Fibroblast of the aortic adventitia (primary cell): ENCODE measurements at places on chromosomes 6 and 20. TPM values are rescaled to one million over a fixed set of nuclear protein-coding genes. Genes with fewer than 3 reads are reported as not detected.

GRCh38 chr6:70673601-70674000 lies 5.9 kb downstream of the SMAP1 start:
- peak; percentile 43 for DNase-seq

DNA sequence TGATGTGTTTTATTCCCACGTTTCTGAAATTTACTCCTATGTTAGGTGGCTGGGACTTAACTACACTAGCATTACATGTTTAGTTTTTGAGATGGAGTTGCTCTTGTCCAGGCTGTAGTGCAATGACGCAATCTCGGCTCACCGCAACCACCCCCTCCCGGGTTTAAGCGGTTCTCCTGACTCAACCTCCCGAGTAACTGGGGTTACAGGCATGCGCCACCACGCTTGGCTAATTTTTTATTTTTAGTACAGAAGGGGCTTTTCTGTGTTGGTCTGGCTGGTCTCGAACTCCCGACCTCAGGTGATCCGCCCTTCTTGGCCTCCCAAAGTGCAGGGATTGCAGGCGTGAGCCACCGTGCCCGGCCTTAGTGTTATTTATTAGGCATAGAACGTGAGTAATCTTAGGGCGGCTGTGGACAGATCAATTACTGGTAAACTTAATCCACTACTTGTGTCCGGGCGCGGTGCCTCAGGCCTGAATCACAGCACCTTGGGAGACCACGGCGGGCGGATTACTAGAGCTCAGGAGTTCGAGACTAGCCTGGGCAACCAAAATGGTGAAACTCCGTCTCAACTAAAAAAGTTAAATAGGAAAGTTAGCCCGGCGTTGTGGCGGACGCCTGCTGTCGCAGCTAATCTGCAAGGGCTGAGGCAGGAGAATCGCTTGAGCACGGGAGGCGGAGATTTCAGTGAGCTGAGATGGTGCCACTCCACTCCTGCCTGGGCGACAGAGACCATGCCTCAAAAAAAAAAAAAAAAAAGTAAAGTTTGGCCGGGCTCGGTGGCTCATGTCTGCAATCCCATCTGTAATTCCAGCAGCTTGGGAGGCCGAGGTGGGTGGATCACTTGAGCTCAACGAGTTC lies 123.7 kb upstream of the BTN3A2 start:
- no peak for DNase-seq

DNA sequence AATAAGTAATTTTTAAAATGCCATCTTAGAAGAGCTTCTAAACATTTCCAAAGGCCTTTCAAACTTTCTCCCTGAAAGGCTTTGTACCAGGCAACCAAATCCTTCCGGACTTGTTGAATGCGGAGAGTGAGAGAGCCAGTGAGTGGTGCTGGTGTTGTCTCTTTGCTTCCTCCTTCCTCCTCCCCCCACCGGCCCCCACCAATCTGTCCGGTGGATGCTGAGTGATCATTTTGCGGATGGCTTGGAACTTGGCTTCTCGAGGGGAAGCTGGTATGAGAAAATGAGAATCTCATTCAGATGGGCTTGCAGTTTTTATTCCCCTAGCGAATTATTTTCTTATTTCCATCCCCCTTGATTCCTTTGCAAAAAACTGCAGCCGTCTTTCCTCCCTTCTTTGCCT lies 97.3 kb downstream of the ANKRD60 start:
- DNase-seq, result no peak

- no peak for DNase-seq
Measured at GRCh38 chr6:109301418-109301817, 80.8 kb downstream of the CD164 start.

SLC24A3 gene
- 0.57 TPM in 1 of 2 replicates, not detected in the other for total RNA-seq

GSTA3 gene
- not detected in 2 replicates for total RNA-seq

HLA-DQB2 gene
- not detected in 2 replicates for total RNA-seq
